HFFc6 (cell line): ENCODE measurements at places on chromosomes 6 and 20. TPM values are rescaled to one million over a fixed set of nuclear protein-coding genes. Genes with fewer than 3 reads are reported as not detected.

- peak; percentile 50 for DNase-seq
Observed at GRCh38 chr20:19973961-19974629, 43.1 kb upstream of the NAA20 start.

- DNase-seq: no peak
Observed at GRCh38 chr6:136772685-136773472, 19.4 kb downstream of the MAP3K5 start.

GRCh38 chr6:30881392-30882203 is 2.7 kb upstream of the DDR1 start:
- DNase-seq: no peak

- DNase-seq: no peak
Observed at GRCh38 chr6:1175877-1176276, 136.0 kb upstream of the FOXQ1 start.

- DNase-seq: no peak
Observed at GRCh38 chr6:163532526-163533078, 118.1 kb downstream of the QKI start.

DNA sequence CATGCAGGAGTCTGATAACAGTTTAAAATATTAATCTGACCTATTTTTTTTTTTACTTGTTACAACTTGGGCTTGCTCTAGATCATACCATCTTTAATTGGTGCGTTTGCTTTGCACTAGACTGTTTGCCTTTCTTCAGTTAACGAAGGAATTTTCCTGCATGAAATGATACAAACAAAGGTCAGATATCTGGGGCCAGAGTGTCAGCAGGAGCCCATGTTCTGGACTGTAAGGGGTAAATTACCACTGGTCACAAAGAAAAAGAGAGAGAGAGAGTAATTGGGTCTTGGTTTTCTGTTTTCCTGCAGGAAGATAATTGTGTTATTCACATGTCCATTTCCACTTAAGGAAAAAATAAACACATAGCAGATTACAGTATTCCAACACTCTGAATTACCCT is 399.4 kb upstream of the MARCKS start:
- DNase-seq: no peak

- no peak for DNase-seq
Observed at GRCh38 chr6:107616775-107617174, 126.9 kb downstream of the SOBP start.

DNA sequence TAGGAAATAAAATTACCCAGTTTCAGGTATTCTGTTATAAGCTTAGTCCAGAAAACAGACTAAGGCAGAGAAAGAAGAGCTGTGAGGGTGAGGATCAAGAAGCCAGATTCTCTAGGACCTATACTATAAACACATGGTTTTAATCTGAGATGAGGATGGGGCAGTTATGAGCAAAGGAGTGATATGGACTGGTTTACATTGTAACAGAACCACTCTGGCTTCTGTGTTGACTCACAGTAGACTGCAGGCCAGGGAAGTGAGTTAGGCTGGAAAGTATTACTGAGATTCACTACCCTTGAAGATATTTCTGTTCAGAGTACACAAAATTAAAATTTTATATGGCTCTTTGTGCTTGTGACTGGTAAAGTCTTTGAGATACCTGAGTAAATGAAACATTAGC is 3.2 kb upstream of the RWDD1 start:
- DNase-seq: peak; percentile 68

DNA sequence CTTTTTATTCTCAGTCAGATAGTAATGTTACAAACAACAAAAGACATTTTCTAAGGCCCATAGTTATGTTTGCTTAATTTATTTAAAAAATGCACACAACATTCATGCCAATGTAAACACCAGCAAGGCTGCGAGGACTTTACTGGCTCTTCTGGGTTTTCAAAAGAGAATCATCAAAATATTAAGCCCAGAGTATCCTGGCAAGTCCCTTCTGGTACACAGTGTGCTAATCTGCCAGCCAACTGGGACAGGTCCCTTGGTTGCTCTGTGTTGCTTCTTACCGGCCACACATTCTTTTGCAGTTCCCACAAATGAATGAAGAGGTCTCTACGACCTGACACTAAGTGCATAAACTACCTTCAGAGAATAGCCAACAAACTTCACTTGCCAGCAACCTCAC is 42.6 kb upstream of the SPDEF start:
- DNase-seq: no peak

- no peak for DNase-seq
Observed at GRCh38 chr6:109282756-109283155, 99.5 kb downstream of the CD164 start.

- DNase-seq: no peak
Observed at GRCh38 chr6:1611572-1612298, 2.0 kb downstream of the FOXC1 start.

- DNase-seq: no peak
Observed at GRCh38 chr6:144467172-144467762, 182.1 kb downstream of the UTRN start.

DNA sequence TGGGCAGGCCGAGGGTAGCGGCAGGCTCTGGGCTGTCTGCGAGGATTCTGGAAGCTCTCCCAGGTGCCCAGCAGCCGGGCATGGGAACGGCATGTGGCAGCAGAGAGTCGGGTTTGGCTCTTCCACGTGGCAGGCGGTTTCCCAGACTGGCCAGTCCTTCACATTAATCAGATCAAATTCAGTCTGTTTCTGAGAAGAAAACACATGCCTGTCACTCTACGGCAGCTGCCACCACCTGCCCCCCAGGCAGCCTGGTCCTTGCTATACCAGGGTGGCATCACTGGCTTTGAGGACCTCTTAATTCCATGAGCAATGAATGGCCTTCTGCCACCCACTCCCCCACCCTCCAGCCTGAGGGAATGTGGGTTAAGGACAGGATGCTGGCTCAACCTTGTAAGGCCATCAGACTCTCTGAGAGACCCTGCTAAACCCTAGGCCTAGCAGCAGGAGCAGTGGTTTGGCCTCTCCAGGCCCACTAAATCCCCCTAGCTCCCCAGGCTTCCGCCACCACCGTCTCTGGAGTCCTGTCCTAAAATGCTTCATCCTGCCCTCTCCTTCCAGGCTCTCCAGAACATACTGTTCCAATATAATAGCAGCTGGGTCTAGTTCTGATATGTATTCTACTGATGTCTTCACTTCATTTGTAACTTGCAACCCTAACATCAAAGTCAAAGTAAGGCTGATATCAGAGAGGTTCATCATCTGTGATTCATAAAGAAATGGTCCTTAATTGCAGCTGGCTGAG is 47.8 kb downstream of the PLCG1 start:
- no peak for DNase-seq

- no peak for DNase-seq
Observed at GRCh38 chr20:56664796-56665195, 35.7 kb downstream of the TFAP2C start.

GRCh38 chr20:38293491-38294065 is 10.4 kb upstream of the BPI start:
- DNase-seq: no peak

DNA sequence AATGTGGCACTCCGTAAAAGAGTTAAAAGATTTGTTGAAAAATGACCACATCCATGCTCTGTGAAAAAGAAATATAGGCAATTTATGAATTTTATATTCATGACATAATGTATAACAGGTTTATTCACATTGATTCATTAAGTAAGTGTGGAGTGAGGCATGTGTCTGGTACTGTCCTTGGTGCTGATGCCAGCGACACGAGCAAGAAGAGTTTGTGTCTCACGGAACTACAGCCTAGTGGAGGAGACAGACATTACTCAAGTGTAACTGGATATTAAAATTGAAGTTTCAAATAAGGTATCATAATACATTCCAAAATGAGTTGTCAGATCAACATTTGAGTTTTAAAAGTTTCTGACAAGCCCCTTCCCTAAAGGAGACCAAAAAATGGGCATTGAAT is 158.2 kb upstream of the PRND start:
- DNase-seq: peak; percentile 76

DNA sequence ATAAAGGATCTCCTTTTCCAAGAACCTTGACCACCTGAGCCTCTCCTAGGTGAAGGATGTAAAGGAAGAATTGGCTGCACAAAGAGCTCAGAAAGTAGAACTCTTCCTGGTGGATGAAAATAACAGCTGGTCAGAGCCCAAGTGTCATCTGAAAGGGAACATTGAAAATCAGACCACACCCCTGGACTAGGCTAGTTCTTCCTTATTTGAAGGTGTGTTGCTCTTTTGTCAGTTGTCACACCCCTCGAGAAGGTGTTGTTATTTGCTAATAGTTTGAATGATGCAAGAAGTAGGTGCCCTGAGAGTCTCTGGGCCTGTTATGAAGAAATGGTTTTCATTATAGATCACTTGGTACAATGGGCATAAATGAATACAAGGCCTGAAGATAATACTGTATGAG is 31.1 kb downstream of the NHLRC1 start:
- no peak for DNase-seq

DNA sequence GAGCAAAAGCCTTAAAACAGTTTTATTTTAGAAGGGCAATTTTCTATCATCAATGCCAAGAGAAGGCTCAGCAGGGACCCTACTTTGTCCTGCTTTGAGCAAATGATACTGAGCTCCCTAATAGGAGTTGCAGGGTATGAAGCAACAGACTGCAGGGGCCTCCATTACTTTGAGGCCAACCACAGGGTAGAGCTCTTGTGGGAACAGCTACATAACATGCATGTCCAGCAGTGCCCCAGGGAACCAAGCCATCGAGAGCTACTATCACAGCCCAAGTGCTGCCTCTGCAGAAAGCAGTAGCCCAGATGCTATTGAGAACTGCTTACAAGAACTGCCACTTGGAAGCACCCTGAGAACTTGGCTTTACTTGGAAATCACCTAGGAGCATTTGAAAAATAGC is 222.1 kb downstream of the LAMA2 start:
- DNase-seq: no peak

- no peak for DNase-seq
Observed at GRCh38 chr6:142942238-142942637, 2.7 kb downstream of the HIVEP2 start.

- no peak for DNase-seq
Observed at GRCh38 chr6:25486550-25486949, 165.5 kb upstream of the SCGN start.

PKIB gene
- total RNA-seq: not detected in 3 replicates

RPS6KA2 gene
- total RNA-seq: 10.2 to 11.8 TPM (median 11.6 TPM) in 3 replicates

PDYN gene
- total RNA-seq: not detected in 2 replicates

C6orf52 gene
- not detected in 3 replicates for total RNA-seq

PACSIN1 gene
- not detected in 3 replicates for total RNA-seq

BEND6 gene
- 8.8 to 10.6 TPM (median 10.3 TPM) in 3 replicates for total RNA-seq

PIGU gene
- total RNA-seq: 20.9 to 27.0 TPM (median 21.9 TPM) in 3 replicates

ZNF341 gene
- total RNA-seq: 3.1 and 3.2 TPM in 2 replicates

BPIFB2 gene
- total RNA-seq: not detected in 3 replicates

TXLNB gene
- total RNA-seq: 0.06 TPM in 1 of 3 replicates, not detected in the others

OR2J3 gene
- not detected in 3 replicates for total RNA-seq

ENPP5 gene
- total RNA-seq: not detected in 2 replicates
